ENCODE measurements at places on chromosomes 7 and 10.

GRCh38 chr7:100964630-100965029 is 4.7 kb upstream of the MUC12 start:
- no peak for DNase-seq

DNA sequence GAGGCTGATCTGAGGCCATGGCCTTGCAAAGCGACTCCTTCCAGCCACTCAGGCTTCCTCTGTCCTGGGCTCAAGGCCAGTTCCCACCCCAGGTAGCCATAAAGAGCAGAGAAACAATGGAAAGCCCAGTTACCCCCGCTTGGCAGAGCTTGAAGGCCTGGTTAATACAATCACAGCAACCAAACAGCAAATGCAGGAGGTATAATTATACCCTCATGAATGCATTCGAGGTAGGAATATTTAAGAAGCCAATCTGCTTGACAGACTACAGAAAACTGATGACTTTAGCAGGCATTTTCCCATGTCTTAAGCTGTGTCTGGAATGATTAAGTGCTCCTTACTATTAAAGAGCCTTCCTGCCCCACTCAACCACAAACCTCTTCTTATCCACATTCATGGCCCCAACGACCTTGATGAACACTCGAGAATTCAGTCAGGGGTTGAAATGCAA is 114.1 kb upstream of the MACROH2A2 start:
- DNase-seq, result no peak

DNA sequence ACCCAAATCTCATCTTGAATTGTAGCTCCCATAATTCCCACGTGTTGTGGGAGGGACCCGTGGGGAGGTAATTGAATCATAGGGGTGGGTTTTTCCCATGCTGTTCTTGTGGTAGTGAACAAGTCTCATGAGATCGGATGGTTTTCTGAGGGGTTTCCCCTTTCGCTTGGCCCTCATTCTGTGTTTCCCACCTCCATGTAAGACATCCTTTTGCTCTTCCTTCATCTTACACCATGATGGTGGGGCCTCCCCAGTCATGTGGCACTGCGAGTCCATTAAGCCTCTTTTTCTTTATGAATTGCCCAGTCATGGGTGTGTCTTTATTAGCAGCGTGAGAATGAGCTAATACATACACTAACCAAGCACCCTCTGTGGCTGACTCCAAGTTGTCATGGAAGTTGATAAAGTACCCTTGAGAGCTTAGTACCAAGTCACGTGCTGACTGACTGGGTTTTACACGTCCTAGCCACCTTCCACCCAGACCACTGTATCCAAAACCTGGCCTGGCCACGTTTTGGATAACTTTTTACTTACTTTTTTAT is 614.4 kb downstream of the SDK1 start:
- no peak for DNase-seq

DNA sequence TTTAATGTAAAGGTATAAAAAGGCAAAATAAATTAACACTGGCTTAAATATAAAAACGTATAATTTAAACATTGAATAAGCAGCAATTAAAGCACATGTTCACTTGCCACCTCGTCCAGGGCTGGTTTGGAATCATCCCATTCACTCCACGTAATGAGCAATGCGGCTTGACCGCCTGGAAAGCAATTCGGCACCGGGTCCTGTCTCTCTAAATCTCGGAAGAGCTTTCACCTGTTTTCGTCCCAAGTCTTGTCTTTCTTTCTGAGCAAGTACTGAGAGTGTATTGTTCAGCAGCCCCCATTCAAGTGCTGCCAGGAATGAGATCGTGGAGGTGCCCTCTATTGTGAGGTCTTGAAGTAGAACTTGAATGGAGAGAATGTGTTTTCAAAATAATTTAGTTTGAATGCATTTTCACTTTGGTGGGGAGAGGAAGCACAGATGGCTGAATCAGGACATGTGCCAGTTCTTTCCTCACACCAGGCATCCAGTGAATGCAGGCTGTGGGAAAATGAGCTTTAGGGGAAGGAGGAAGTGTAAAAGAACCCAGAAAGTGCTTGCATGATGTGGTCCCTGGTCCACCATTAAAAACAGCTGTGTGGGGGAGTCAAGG is 515.2 kb downstream of the REEP3 start:
- no peak for DNase-seq

- DNase-seq, result no peak
These were observed 197.8 kb upstream of the IMMP2L start for GRCh38 chr7:111760043-111760442.

DNA sequence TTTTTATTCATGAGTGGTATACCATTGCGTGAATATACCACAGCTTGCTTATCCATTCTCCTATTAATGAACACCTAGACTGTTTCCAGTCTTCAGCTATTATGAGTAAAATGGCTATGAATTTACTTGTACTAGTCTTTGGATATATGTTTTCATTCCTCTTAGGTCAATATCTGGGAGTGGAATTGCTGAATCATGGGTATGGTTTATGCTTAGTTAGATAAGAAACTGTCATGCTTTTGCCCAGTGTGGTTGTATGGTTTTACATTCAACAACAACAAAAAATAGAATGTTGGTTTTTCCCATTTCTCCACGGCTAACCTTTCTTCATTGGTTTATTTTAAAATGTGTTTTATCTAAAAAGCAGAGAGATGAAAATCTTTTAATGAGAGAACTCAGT is 308.3 kb downstream of the PHF14 start:
- no peak for DNase-seq

DNA sequence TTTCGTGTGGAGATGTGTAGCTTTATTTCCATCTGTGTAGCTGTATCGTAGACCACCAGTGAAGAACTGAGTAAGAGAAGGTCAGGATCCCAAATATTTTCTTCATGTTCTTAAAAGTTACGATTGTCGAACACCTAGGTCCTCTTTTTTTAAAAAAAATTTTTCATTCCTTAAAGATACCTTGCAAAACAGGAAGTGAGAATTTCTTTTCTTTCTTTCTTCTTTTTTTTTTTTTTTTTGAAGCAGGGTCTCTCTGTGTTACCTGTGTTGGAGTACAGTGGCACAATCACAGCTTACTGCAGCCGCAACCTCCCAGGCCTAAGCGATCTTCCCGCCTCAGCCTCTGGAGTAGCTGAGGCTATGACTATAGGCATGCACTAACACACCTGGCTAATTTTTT is 60.8 kb downstream of the PHTF2 start:
- DNase-seq, result no peak

DNA sequence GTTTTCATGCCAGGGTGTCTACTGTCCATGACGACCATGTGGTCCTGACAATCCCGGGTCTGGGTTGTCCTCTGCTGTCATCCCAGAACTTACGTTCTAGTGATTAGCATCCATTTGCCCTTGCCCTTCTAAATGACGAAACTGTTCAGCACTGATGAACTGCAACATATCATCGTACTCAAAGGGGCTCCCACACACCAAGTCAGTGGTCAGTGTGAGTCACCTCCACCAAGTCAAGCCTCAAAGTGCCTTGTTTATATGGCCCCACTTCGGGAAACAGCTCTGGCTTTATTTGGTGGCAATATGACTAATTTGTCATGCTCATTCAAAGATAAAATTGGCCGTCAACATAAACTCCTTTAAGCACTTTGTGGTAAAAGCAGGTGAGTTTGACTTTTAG is 110.7 kb downstream of the FRMD4A start:
- no peak for DNase-seq

- DNase-seq, result no peak
These were observed 147.6 kb downstream of the GPR85 start for GRCh38 chr7:112938863-112939573.

- DNase-seq, result peak; percentile 23
These were observed 62.0 kb downstream of the BBS9 start for GRCh38 chr7:33191340-33191739.

DNA sequence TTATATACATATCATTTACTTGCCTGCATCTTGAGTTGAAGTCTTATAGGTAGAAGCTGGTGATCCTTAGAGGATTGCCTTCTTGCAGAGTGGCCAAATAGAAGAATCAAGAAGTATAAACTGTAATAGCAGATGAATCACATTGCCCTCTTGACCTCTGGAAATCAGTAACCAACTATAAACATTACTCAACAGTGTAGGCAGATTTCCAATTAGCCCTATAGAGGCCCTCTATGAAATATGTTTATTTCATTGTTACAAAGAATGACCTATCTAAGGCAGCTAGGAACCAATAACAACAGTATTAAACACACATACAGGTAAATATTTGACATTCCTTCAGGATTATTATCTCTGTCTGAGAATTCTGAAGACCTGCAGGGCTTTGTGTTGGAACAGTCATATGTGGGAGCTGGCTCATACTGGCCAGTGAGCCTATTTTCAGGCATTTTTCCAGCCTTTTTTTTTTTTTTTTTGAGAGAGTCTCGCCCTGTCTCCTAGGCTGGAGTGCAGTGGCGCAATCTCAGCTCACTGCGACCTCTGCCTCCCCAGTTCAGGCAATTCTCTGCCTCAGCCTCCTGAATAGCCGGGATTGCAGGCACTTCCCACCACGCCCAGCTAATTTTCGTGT is 7.2 kb upstream of the SRI start:
- DNase-seq, result no peak

- DNase-seq, result no peak
These were observed 100.6 kb upstream of the SEMA3E start for GRCh38 chr7:83749495-83749894.

GRCh38 chr7:12949060-12949931 is 261.9 kb downstream of the ARL4A start:
- no peak for DNase-seq

DNA sequence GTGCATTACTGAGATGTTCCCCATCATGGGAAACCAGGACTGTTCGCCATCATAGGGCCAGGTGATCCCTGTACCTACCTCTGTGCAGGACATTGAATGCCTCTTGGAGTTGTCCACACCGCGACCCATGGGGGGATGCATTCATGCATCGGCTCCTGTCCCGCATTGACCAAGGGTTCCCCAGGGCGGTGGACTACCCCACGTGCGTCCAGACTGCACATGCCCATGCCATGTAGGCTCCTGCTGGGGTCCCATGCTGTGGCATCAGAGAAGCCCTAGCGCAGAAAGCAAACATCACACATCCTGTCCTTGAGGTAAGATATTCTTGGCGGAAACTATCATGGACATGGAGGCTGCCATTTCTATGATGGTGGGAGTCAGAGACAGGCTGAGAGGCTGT is 121.6 kb upstream of the UNC5B start:
- DNase-seq, result no peak

GRCh38 chr10:109912335-109913281 is 10.7 kb downstream of the XPNPEP1 start:
- no peak for DNase-seq

DNA sequence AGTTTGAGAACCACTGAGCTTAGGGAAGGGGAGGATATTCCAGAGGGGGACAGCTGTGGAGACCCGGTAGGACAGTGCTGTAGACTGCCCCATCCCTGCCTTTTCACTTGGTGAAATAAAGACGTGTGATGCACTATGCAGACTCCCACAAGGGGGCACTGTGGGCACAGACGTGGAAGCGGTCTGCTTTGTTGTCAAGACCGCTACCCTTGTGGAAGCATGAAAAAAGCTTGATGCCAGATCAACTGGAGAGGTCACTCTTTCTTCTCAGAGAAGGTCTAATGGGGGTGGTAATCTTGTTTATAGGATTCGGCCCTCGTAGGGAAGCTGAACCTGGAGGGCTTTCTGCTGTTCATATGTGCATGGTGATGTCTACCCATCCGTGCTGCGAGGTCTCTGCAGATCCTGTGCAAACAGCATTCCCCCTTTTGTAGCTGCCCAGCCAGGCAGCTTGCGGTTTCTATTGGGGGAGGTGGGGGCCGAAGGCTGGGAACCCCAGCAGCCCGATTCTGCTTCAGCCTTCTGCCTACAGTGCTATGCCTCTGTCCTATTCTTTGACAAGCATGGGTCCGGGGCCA is 13.7 kb downstream of the RPS24 start:
- DNase-seq, result peak; percentile 79

GRCh38 chr10:35635576-35635975 is 6.5 kb downstream of the FZD8 start:
- peak; percentile 64 for DNase-seq

GRCh38 chr10:932589-932988 is 1.1 kb upstream of the LARP4B start:
- DNase-seq, result no peak

DNA sequence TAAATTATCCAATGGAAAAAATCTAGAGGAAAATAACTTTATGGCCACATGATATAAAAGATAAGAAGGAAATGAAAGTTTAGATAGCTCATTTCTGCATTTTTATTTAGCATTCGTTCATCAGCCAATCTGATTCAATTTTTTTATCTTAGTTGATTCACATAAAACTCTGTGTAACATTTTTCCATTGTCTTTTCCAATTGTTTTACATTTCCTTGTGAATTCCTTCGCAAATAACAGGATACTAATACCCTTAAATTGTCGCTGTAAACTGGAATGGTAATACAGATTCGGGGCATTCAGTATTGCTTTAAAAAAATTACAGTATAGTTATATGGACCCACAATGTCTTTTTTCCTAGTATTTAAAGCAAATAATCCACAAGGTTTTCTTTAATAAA is 136.4 kb downstream of the CUBN start:
- no peak for DNase-seq

- DNase-seq, result peak; percentile 87
These were observed at the start of gene ARF5 for GRCh38 chr7:127588019-127588696. ARF5 (plus strand) TSS chr7:127588411; CDS start chr7:127588499, 88 bp downstream.

- no peak for DNase-seq
These were observed 19.0 kb upstream of the ST8SIA6 start for GRCh38 chr10:17473228-17473950.
